ENCODE measurements at places on chromosomes 13 and 19. TPM values are rescaled to one million over a fixed set of nuclear protein-coding genes. Genes with fewer than 3 reads are reported as not detected.

Gene SRRM5
- total RNA-seq = not detected

Gene ZNF547
- 3.9 TPM for total RNA-seq

Gene GPR4
- not detected for total RNA-seq

Gene CAMSAP3
- total RNA-seq = 7.0 TPM

Gene LRRC8E
- 13.2 TPM for total RNA-seq

Gene COL5A3
- total RNA-seq = 0.51 TPM

Gene KIR3DL1
- total RNA-seq = not detected

Gene SLC17A7
- total RNA-seq = not detected

Gene LSM14A
- 142 TPM for total RNA-seq

Gene GRK1
- not detected for total RNA-seq

Gene ZNF383
- 9.5 TPM for total RNA-seq

Gene KANK3
- 0.64 TPM for total RNA-seq

Gene PALM
- under 0.01 TPM for total RNA-seq

Gene IGSF23
- total RNA-seq = not detected

Gene DAND5
- total RNA-seq = not detected

Gene RFPL4AL1
- not detected for total RNA-seq

Gene ZNF792
- 1.8 TPM for total RNA-seq

Gene SIGLEC10
- not detected for total RNA-seq

Gene KLF1
- total RNA-seq = not detected

Gene MBD3L3
- not detected for total RNA-seq

Gene SLC46A3
- total RNA-seq = 1.5 TPM

Gene ZFP30
- 21.1 TPM for total RNA-seq

Gene STARD13
- total RNA-seq = 1.0 TPM

Gene POU2F2
- 0.26 TPM for total RNA-seq

Gene TIMM29
- total RNA-seq = 42.1 TPM

Gene CPT1C
- 2.4 TPM for total RNA-seq

Gene GGN
- under 0.01 TPM for total RNA-seq

Gene ELSPBP1
- total RNA-seq = not detected

Gene PLEKHF1
- total RNA-seq = 11.9 TPM

Gene PINLYP
- 0.64 TPM for total RNA-seq

Gene GNG8
- total RNA-seq = not detected

Gene BORA
- total RNA-seq = 2.4 TPM

Gene MIR17HG
- total RNA-seq = 19.2 TPM

Gene ZNF439
- total RNA-seq = 0.53 TPM

Gene CALR3
- 0.26 TPM for total RNA-seq

Gene CBY2
- not detected for total RNA-seq

Gene IL4I1
- total RNA-seq = 0.26 TPM

Gene FFAR2
- not detected for total RNA-seq

Gene IGFL3
- total RNA-seq = not detected

Gene RDH8
- total RNA-seq = not detected
